Hepatic stellate cell (primary cell): ENCODE measurements at places on chromosomes 3 and 15.

DNA sequence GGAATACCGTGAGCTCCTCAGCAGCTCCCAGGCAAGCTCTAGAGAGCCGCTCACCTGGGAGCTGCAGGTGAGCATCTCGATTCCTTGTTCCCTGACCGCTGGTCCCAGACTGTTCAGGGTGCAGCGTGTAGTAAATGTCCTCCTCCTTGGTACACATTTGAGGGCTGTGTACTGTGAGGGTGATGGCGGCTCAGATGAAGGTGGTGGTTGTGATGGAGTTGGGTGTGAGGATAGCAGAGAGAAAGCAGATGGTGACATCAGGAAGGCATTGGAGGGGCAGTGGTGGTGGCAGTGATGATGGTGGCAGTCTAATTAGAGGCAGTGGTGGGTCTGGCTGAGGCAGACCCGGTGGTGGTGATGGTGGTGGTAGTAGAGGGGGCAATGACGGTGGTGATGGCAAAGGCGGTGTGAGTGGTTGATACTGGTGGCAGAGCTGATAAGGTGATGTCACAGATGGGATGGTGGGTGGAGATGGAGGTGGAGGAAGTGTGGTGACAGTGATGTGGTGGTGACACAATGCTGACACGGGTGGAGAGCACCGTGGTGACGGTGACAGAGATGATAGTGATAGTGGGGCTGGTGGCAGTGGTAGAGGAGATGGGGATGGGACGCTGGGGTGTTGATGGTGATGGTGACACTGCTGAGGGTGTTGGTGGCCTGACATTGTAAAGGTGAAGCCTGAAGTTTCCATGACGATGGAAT lies at the start of gene DNAJB8:
Gene DNAJB8 (minus strand): TSS at position 51 of the 702 bp plus-strand sequence. CDS start 3,645 bp downstream, outside the sequence.
- no peak for DNase-seq

- DNase-seq = peak; percentile 75
Observed at GRCh38 chr15:29859973-29860715, 37.9 kb upstream of the TJP1 start.

DNA sequence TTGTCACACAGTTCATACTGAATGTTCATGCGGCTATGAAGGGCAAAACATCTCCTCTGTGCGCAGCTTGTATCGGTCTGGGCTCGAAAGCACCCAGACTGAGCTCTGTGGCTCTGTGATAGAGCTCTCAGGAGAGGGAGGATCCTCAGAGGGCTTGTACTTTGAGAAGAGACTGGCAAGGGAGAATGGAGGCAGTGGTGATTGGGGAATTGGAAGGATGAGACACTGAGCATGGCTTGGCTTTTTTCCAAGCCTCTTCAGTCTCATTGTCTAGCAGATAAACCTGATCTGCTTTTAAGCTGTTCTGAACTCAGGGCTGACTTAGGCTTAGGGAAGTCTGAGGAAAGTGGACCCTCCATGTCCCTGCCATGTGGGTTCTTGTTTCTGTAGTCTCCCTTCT lies 43.0 kb downstream of the RAD54L2 start:
- no peak for DNase-seq

GRCh38 chr15:31476236-31476810 lies 149.7 kb downstream of the KLF13 start:
- no peak for DNase-seq

DNA sequence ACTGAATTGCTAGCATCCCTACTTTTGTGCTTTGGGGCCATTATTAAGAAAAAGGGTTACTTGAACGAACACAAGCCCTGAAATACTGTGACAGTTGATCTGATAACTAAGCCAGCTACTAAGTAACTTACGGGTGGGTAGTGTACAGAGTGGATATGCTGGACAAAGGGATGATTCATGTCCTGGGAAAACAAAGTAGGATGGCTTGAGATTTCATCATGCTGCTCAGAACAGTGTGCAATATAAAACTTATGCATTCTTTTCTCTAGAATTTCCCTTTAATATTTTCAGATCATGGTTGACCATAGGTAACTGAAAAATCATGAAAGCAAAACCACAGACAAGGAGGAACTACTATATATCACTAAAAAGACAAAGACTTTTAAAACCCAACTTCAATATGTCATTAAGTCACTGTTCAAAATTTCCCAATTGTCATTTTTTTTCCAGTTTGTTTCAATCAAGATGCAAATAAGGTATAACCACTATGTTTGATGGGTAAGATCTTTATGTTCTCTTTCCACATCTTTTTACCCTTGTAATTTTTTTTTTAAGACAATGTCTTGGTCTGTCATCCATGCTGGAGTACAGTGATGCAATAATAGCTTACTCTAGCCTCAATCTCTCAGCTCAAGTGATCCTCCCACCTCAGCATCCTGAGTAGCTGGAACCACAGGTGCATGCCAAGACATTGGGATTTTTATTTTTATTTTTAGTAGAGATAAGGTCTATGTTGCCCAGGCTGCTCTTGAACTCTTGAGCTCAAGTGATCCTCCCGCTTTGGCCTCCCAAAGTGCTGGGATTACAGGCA lies 67.7 kb downstream of the IFT80 start:
- DNase-seq = peak; percentile 8

DNA sequence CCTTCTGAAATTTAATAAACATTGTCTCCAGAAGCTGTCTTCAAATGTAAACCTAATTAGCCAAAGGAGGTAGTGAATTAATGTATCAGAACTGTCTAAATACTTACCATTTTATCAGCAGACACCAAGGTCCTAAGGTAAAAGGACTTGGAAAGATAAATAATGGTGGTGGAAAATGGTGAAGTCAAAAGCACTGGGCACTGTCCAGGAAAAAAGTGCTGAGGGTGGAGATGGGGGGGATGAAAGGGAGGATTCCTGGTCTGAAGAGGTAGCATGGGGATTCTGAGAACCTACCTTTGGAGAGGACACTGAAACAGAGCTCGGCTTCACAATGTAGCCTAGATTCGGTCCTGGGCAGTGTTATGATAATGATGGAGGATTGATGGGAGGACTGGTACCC lies 149.0 kb upstream of the DPH6 start:
- no peak for DNase-seq

- no peak for DNase-seq
Observed at GRCh38 chr3:35986161-35986560, 346.8 kb downstream of the ARPP21 start.

- DNase-seq = no peak
Observed at GRCh38 chr3:139940622-139941021, 5.6 kb downstream of the CLSTN2 start.

DNA sequence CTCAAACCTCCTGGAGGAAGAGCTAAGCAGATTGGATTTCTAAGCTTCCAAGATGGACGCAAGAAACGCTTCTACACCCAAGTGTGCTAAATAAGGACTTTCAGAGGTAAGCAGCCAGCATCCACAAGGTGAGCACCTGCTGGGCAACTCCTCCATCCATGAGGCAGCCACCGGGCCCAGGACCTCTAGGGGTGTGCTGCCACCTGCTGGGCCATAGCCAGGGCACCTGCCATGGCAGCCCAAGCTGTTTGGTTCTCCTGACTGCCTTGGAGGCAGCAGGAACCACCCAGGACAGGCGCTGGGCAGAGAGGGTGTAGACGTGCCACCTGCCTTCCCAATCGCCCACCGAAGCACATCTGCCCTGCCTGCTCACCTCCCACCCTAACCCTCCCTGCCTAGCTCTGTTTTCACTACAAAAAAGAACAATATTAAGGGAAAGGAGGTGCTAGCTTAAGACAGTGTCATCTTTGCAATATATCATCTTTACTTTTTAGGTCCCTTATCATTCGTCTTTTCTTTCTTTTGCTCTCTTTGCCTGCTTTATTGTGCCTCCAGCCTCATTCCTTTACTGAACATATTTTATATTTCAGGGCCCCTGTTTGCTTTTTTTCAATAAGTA lies 12.9 kb downstream of the C15orf62 start:
- no peak for DNase-seq

DNA sequence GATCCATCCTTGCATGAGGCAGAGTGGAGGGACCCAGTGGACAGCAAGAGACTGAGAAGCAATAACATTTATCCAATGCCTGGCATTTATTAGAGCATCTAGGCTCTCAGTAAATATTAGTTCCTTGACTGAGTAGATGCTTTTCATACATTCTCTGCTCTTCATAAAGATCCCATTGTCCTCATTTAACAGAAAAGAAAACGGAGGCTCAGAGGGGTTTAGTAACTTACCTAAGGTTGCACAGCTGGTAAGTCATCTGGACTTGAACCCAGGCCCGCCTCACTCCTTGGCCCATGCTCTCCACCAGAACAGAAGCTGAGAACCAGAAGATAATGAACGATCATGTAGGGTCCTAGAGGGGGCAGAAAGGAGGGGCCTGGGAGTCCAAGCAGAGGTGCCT lies 52.2 kb upstream of the SEC22A start:
- DNase-seq = no peak

DNA sequence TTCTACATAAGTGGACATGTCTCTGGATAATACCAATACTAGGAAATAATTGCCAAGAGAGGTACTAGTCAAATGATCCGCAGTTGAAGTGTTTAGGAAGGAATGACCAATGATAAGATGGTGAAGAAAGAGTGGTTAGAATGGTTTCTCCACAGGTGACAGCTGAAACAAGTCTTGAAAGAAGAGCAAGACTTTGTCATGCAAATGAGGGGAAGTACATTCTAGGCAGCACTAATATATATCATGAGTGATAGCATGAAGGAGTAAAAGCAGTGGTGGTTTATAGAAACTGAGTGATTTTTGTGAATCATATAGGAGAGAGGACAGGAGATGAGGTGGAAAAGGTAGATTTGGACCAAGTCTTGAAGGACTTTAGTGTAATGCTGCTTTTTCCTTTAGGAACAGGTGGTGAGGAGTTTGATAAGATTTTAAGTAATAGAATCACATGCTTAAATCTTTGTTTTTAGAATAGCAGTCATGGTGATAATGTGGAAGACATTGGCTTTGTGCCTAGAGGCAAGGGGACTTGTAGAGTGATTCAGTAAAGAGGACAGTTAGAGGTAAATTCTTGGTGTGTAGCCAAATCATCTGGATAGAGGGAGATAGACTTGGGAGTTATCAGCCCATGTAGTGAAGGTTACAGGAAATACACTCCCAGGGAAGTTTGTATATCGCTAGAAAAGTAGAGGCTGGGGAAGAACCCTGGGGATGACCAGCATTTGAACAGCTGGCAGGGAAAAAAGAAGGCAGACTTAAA lies 31.9 kb downstream of the SLMAP start:
- DNase-seq = no peak

GRCh38 chr3:57757642-57758297 lies 1.7 kb downstream of the SLMAP start:
- DNase-seq = no peak

GRCh38 chr15:52348056-52348745 lies 52.6 kb upstream of the MYO5C start:
- DNase-seq = peak; percentile 21

- DNase-seq = no peak
Observed at GRCh38 chr3:50287262-50287661, 5.0 kb downstream of the IFRD2 start.

DNA sequence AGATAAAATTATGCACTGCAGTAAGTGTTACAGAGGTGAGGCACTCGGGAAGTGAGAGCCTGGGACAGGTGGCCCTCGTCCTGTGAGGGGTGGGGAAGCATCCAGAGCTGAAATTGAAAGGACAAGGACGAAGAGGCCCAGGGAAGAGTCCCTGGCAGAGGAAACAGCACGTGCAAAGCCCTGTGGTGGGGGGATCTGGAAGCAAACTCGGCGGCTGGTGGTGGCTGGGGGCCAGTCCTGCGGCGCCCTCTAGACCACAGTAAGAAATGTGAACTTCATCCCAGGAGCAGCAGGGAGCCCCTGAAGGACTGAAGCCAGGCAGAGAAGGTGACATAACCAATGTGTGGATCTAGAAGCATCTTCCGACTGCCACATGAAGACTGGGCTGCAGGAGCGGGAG lies 42.8 kb downstream of the GRIP2 start:
- DNase-seq = no peak

DNA sequence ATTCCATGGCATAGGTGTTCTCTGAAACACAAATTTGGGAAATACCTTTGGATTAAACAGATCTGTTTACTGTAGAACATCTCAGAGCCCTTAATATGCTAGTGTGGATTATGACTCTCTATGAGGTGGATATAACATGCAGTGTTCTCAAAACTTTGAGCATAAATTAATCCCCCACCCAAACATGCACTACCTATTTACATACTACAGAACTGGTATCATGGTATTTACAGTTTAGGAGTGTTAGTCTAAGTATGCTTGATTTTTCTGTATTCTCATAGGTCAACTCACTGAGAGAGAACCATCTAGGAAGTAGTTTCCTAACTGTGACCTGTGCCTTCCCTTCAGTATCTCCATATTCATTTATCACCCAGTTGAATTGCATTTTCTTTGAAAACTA lies 30.9 kb upstream of the ZNF609 start:
- no peak for DNase-seq

DNA sequence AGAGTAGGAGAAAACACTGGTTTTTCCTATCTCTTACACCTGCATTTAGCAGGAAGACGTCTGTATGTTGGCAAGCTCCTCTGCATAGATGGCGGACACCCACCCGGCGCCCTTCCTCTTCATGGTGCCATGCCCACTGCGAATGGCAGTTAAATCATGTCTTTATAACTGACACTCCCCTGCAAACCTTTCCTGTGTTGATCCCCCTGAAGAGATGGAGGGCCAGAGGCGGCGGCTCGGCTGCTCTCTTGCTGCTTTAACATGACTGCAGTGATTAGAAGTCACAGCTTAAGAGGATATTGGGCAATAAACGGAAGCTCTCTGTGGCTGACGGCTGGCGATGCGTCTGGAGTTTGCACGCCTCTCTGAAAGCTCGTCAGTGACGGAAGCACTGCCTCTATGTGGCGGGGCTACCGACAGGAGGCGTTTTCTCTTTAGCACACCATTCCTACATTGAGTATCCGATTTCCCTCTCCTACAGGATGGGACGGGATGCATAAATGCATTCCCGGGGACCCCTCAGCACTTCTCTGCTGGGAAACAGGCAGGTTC lies 25.5 kb upstream of the SNRPA1 start:
- DNase-seq = peak; percentile 24

DNA sequence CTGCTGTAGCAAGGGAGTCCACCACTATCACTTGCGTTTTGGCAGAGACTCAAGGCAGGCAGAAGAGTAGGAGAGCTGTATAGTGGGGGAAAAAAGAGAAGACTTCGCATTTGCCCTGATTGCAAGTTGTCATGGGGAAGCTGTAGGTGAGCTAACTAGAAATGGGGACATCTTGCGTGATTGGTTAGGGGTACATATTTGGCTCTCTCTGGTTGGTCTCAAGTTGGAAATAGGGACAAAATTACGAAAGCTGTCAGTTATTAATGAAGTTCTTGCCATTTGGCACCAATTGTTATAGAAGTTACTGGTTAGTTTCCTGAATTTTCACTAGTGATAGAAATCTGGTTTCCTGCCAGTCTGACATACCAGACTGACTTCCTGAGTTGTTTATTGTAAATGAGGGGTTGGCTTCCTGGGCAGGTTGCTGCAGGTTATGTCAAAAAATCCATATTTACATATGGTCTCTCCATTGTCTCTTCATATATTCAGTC lies 8.2 kb upstream of the SENP7 start:
- no peak for DNase-seq

DNA sequence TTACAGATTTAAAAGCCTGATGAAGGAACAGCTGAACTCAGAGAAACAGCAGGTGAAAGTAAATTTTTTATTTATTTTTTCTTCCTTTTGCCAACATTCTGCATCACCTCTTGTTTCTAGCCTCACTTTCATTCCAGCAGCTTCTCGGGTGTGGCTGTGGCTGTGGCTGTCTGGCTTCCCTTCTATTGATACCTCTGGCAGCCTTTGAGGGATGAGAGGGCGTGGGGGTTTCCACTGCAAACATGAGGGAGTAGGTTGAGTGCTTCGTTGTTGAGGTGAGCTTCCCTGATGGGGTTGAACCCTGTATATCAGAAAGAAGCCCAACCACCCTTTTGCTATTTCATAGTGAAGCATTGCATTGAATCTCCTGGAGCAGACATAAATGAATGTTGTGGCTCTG lies 6.2 kb upstream of the TMC3 start:
- DNase-seq = no peak

- DNase-seq = no peak
Observed at GRCh38 chr3:81920816-81921215, 159.4 kb upstream of the GBE1 start.
